A172 (cell line): ENCODE measurements at places on chromosomes 11 and 22. TPM values are rescaled to one million over a fixed set of nuclear protein-coding genes. Genes with fewer than 3 reads are reported as not detected.

DNA sequence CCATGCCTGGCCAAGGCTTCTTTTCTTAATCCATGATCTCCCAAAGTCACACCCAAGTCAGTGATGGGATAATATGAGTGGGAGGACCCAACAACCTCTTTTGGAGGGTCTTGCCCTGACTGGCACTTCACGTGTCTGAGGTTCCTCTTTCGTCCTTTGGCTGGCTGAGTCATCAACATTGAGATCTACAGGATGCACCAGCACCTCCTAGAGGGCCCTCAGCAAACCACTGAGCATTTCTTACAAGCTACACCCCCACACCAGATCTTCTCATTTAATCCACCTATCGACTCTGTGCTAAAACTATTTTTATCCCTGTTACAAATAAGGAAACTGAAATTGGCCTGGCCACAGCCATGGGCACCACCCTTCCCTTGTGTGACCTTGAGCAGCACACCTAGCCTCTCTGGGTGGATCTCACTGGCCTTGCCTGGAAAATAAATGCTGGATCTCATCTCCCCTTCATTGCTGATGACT is 63.4 kb downstream of the FLI1 start:
- peak; percentile 20 for DNase-seq

DNA sequence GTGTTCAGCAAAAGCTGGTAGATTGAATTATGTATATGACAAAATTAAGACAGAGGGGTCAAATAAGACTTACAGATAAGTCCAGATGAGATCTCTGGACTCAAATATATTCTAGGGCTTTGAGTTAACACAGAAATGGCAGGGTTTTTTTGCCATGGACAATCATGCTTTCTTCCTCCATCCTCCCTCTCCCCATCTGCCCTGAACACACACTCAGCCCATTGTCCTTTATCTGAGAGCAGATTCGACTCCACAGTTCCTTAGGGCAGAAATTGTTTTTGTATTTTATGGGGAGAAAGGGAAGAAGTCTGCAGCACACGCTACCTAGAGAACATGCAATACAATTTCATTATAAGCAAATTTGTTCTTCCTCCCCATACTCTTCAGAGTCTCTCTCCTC is 86.8 kb downstream of the SLC1A2 start:
- no peak for DNase-seq

DNA sequence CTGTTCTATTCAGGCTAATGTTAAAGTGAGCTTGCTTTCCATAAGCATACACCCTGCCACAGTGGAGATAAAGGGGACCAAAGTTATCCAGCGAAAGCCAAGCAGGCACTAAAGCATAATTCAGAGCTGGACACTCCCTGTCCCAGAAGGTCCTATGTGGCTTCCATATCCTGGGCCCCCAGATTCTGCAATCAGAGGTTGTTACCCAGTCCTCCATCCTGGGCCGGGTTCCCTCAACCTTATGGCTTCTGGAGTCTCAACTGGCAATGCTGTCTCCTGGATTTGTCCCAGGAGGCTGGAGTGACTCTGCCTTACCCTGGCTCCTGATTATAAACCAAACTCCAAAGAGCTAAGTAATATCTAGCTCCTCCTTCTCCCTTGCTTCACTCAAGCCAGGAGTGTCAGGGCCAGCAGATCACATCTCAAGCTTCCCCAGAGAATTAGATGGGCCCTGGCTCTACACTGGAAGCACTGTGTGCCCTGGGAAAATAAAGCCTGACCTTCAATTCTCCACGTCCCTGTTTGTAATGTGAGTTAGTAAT is 14.0 kb upstream of the SMIM35 start:
- DNase-seq: no peak

- no peak for DNase-seq
Measured at GRCh38 chr22:25139062-25139461, 60.6 kb upstream of the CRYBB3 start.

GRCh38 chr11:763549-764321 is 13.6 kb downstream of the GATD1 start:
- DNase-seq: no peak

- DNase-seq: no peak
Measured at GRCh38 chr11:42329929-42330565, 870.6 kb upstream of the LRRC4C start.

- DNase-seq: no peak
Measured at GRCh38 chr11:80255021-80255420, 814.2 kb upstream of the TENM4 start.

DNA sequence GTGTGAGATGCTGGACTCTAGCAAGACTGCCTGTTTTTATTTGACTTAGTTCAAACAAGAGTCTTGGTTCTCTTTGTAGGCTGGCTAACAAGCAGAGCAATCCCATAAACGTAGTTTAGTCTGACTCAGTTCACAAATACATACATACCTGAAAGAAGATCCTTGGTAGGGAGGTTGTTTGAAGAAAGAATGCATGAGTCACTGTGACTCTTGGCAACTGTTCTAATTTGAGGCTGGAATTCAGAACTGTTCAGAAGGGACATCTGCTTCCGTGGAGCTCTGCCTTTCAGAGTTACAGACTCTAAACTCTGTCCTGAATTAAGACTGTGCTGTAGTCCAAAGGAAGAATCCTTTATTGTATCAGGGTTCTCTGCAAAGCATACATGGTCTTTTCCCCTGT is 32.2 kb downstream of the C2CD3 start:
- peak; percentile 97 for DNase-seq

GRCh38 chr11:134633276-134633675 is 221.2 kb upstream of the B3GAT1 start:
- no peak for DNase-seq

The RBX1 gene
- 67.1 and 101 TPM in 2 replicates for total RNA-seq

The CEND1 gene
- total RNA-seq: not detected in 2 replicates

The SHISA8 gene
- not detected in 2 replicates for total RNA-seq

The DLAT gene
- 35.1 and 40.6 TPM in 2 replicates for total RNA-seq

The KRTAP5-11 gene
- total RNA-seq: not detected in 2 replicates

The MS4A7 gene
- total RNA-seq: not detected in 2 replicates

The SLC2A11 gene
- total RNA-seq: 6.8 and 8.2 TPM in 2 replicates

The LINC01488 gene
- total RNA-seq: not detected in 2 replicates

The TRAF6 gene
- total RNA-seq: 6.9 and 7.7 TPM in 2 replicates
